ENCODE measurements at places on chromosomes 1 and 21.

- ATAC-seq, result no peak
Observed at GRCh38 chr1:189775343-189775742, 702.3 kb downstream of the BRINP3 start.

DNA sequence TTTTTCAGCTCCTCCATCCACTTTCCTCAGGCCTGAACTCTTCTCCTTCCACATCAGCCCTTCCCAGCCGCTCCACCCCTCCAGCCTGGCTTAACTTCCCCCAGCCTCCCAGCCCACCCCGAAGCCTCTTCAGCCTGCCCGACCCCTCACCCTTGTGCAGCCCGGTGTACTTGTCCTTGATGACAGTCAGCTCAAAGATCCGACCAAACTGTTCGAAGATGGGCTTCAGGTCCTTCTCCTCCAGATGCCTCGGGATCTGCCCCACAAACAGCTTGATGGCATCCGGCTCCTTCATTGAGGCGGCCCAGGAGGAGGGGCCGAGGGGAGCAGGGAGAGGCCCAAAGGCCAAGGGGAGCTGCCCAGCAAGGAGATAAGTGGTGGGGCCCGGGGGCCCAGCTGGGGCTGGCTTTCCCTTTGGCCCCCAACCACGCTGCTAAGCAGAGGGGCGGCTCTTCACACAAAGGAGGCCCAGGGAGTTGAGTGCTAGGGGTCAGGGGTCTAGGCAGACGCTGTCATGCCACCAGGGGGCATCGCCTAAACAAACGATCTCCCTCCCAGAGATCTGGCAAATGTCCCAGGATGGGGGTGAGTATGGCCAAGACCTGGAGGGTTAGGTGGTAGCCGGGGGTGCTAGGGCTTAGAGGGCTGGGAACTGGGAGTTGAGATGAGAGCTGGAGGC, 738 bp downstream of the CELF3 start:
- ATAC-seq, result no peak

DNA sequence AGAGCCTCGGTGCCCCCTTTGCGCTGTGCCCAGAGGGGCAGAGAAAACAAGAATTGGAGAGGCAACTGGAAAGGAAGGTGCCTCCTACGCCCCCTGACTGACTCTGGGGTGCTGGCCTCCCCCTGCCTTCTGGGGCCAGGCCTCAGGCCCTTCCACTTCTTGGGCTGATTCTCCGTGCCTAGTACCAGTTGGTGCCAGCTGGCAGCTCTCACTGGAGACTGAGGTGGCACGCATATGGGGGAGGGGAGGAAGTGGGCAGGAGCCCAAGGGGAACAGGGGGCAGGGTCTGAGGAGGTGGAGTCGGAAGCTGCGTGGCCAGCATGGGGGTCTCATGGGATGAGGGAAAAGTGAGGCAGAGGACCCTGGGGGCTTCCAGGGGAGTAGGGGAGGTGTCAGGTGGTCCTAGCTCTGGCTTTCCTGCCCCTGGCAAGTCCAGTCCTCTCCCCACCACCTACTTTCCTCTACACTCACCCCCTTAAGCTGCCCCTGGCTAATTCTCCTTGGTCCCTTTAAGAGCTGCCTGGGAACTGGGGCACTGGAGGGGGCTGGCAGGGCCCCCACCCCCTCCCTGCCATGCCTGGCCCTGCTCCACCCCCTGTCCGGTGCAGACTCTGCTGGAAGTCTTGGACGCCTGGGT, 6.5 kb upstream of the SEMA4A start:
- ATAC-seq, result no peak

- no peak for ATAC-seq
Observed at GRCh38 chr1:100523038-100523652, 14.8 kb upstream of the GPR88 start.

DNA sequence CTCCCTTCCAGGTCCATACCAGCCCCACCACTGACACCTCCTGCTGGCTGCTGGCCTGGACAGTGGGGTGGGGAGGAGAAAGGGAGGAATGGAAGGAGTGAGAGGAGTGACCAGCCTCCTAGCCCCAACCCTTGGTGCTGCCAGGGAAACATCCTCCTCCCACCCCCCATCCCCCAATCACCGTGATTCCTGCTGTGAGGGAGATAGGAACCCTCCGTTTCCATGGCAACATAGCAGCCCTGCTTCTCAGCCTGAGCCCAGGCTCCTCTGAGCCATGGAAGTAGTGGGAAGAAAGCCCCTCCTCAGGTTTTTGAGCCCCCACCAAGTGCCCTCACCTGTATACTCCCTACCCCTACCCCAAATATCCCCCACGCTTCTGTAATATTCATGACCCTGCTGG, 44.4 kb upstream of the SCMH1 start:
- ATAC-seq, result no peak

DNA sequence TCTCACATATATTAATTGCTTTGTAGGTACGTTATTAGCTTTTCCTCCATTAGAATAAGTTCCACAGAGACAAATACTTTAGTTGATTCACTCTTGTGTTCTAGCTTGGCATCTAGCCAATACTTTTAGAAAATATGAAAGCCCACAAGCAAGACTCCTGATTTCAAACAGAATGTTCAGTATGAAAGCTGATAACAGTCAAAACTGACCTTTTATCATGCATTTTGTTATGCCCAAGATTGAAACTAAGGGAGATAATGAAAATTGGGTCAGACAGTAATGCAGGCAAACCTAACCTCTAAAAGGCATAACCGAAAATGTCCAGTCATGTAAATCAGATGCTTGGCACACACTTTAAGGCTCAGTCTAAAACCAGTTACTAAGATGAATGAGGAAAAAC, 61.7 kb downstream of the ERICH3 start:
- no peak for ATAC-seq

GRCh38 chr1:11488966-11489625, 10.1 kb downstream of the DISP3 start:
- no peak for ATAC-seq

DNA sequence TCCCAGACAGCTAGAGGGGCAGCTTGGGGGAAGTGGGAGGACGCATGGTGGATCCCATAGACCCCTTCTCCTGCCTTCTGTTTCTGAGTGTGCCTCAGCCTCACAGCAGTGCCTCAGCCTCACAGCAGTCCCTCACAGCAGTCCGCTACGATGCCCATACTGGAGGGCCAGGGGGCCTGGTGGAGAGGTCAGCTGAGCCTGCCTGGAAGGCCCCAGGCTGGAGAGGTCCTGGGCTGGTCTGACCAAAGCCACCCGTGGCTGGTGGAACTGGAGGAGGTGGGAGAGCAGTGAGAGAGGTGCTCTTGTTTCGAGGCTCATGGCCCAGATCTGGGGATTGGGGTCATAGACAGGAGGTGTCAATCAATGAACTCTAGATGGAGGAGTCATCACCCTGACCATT, 16.0 kb upstream of the RSPO1 start:
- ATAC-seq, result no peak

GRCh38 chr1:164950541-164950986, 391.6 kb downstream of the PBX1 start:
- ATAC-seq, result peak; percentile 85

DNA sequence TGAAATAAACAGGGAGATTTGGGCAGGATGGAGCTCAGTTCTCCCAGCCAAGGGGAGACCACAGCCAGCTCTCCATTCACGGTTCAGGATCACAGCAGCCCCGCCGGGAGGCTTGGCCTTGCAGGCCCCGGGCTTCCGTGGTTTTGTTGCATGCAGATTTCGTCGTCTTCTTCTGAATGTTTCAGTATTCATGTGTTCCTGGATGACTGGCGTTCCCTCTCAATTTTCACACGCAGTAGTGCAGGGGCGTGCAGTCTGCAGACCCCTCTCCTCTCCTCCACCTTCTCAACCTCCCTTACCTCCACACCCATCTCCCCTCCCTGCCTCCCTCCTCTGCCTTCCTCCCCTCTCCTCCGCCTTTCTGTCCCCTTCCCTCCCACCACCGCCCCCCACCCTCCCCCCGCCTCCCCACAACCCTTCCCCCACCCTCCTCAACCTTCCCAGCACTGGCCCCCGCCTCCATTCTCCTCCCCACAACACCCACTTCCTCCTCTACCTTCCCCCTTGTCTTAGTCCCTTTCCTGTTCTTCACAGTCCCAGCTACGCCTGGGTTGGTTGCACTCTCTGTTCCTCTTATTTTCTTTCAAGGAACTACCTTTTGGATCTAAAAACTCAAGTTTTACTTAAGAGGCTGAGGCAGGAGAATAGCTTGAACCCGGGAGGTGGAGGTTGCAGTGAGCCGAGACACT, 8.4 kb upstream of the SLC19A1 start:
- ATAC-seq, result no peak

DNA sequence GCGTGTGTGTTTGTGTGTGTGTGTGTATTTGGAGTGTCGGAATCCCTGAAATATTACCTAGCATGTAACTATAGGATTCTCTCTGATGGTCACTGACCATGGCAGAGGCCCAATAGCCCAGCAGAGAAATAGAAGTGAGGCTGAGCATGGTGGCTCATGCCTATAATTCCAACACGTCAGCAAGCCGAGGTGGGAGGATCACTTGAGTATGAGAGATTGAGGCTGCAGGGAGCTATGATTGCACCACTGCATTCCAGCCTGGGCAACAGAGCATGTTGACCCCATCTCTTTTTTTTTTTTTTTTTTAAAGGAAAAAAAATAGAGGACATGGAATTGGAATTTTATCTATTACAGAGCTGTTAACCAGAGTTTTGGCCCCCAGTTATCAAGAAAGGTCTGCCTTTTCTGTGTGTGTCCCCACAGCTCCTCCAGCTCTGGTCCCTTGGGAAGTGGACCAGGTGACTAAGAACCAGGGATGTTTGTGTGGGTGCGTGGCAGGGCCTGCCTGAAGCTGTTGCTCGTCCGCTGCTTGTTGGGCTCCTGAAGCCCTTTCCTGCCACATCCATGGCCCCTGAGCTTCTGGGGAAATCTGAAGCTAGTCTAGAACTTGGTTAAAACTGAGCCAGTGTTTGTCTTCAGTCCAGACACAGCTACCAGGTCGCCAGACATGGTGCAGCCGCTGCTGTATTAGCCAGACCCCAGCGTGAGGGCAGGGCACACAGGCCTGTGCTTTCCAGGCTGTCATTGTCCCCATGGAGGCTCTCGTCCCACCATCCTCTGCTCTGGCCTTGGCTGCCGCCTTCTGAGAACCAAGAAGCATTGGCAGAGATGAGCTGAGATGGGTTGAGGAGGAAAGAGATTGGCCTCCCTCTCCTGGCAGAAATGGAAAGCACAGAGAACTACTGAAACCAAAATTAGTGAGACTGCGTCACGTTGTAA, 25.5 kb downstream of the CAPN9 start:
- peak; percentile 53 for ATAC-seq

GRCh38 chr1:50936321-50936720, 23.7 kb downstream of the FAF1 start:
- ATAC-seq, result no peak

DNA sequence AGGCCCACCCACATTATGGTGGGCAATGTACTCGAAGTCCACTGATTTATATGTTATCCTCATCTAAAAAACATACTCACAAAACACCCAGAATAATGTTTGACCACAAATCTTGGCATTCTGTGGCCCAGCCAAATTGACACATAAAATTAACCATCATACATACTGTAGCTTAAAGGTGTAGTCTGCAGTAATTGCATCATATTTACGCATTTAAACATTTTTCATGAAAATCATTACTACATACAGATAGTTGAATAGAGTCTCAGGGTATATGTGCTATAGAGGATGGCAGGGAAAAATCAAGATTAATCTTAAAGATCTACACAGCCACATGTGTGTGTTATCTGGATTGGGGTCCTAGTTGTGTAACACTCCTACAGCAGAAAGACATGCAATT, 14.5 kb downstream of the ZNF697 start:
- no peak for ATAC-seq

DNA sequence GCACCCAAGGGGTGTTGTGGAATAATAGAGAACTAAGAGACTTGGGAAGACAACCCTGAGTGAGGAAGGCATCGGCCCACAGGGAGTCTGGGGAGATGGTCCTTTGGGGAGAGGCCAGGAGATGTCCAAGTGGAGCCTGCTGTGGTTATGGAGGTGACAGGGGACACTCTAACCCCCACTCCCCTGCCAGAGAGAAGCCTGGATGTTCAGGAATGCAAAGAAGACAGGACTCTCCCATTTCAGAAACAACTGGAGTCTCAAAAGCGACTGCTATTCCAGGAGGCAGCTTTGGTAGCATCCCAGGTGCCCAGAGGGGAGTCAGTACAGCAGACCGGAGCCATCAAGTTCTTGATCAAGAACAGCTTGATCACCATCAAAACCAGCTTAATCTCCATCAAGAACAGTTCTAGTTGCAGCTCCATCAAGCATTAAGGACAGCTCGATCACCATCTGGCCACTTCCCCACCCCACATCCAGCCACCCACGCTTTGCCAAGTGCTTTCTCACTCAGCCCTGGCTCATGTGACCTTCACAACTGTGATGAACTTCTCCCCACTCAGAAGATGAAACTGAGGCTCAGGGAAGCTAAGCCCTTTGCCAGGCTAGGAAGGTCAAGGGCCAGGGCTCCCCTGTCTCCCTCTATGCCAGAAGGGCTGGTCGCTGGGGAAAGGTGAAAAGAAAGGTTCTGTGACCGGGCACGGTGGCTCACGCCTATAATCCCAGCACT, 743 bp downstream of the CD52 start:
- no peak for ATAC-seq

DNA sequence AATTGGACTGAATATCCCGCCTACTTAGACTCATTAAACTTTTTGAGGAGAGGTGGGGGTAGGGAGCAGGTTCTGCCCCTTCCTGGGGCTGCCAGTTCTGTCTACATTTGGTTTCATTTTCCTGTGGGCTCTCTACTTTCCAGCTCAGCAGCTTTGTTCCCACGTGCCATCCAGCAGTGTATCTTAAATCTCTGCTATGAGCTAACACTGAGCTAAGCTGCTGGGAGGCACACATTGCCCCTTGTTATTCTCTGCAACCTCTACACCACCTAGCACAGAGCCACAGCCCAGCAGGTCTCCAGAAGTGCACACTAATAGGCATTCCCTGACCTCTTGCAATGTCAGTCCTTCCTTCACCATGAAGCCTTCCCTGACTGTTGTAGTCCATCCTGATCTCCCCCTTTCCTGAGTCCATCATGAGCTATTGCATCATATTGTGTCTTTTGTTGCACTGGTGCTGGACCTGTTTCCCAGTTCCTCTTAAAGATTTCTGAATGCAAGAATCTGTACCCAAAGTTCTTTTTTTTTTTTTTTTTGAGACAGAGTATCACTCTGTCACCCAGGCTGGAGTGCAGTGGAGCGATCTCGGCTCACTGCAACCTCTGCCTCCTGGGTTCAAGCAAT, 28.7 kb upstream of the NRDC start:
- ATAC-seq, result no peak

DNA sequence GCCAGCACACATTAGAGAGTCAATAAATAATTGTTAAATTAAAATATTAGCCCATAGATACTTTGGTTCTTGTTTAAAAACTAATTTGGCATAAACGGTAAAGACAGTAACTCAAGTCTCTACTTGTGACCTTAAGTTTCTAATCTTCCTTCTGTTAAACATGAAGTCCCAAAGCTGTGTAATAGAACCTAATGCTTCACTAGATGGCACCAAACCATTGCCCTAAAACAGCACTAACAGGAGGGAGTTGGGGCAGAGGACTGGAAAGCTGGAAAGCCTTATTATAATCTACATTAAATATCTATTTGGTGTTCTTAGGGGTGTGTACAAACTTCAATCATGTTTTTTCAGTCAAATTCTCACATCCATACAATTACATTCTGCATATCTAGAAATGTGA, 176.7 kb downstream of the OLFM3 start:
- ATAC-seq, result no peak

GRCh38 chr1:31912839-31913239, 25.3 kb downstream of the PTP4A2 start:
- no peak for ATAC-seq

Measured in gastroesophageal sphincter (tissue), 4 donors.